ENCODE measurements at places on chromosomes 5 and 9.

GRCh38 chr5:78671609-78672008 is 23.0 kb upstream of the LHFPL2 start:
- H3K4me1 ChIP-seq: no peaks in the 10 kb centered on the region
- H3K27me3 ChIP-seq: peaks cover 6% of the 10 kb centered on the region
- no peak overlapping the region for H3K4me3 ChIP-seq
- no peaks in the 10 kb centered on the region for H3K36me3 ChIP-seq
- no peak for DNase-seq

DNA sequence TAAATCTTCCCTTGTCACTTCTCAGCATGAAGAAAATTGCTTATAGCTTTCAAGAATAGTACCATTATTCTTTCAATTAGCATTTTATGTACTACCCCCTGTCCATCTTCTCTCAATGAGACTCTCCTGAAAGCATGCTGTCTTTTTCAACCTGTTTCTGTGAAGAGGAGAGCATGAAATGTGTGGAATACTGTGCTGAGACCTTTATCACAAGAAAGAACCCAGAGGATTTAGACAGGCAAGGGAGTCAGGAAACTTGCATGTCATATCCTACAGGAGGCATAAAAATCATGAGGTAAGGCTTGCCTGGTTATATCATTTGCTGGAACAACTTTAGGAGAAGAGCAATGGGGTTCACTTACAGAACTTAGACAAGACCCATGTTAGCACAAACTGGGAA is 56.7 kb upstream of the LPAR1 start:
- H3K4me3 ChIP-seq: no peak overlapping the region
- H3K27me3 ChIP-seq: peaks cover 3% of the 10 kb centered on the region
- no peaks in the 10 kb centered on the region for H3K36me3 ChIP-seq
- no peak overlapping the region for H3K27ac ChIP-seq

DNA sequence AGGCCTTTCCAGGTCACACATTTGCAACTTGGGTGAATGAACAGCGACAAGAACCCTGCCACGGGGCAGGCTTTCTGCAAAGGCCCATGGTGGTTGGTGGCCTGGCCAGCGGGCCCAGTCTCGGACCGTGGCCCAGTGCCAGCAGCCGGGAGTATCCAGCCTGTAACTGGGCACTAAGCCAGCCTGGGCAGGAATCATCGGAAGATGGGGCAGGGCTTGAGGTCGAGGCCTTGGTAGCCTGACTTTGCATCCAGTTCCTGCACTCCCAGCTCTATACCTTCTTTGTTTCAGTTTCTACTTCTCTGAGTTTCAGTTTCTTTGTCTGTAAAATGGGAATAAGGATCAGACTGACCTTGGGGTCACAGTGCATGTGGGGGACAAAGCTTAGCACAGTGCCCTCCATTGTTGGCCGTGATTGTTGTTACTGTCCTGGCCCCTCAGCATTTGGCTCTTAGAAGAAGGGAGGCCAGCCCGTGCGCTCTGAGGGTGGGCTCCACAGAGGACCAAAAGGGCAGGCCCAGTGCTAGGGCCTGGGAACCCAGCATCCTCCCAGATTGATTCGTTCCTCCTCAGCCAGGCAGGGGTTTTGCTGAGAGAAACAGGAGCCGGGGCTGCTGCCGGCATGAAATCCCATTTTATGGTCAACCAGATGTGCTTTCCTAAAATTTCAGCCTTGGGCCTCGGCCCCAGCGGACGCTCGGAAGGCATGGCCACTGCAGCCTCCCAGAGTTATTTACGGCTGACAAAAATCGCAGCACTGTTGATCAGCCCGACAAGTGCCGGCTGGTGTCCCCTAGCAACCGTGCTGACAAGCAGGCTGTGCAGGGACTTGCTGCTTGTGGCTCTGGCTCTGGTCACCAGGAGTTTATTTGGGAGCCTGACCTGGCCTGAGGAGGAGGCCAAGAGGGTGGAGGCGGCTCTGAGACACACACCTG is 43.6 kb downstream of the JADE2 start:
- H3K4me1 ChIP-seq: peaks cover 24% of the 10 kb centered on the region
- peaks cover 36% of the 10 kb centered on the region for H3K36me3 ChIP-seq
- DNase-seq: no peak
- H3K27ac ChIP-seq: peak overlapping the region; percentile 75

DNA sequence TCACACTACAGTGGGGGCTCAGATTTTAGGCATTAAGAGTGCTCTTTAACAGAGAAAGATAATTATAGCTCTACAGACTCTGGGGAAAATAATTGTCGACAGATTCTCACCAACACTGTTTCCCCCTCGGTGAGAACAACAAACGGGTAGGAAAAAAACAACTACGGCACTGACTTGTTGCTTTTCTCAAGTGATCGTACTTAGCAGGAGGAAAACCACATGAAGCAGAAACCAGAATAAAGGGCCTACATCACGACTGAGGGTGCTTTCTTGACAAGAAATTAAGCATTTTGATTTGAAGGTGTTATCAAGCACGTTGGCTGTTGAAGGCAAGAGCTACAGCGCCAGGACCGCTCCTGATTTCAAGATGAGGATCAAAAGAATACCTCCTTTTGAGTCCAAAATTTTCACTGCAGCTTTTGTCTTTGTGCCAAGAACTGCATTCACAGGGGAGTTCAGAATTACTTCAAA is 27.2 kb upstream of the CER1 start:
- DNase-seq: no peak
- no peak overlapping the region for H3K27ac ChIP-seq
- H3K4me3 ChIP-seq: no peak overlapping the region

DNA sequence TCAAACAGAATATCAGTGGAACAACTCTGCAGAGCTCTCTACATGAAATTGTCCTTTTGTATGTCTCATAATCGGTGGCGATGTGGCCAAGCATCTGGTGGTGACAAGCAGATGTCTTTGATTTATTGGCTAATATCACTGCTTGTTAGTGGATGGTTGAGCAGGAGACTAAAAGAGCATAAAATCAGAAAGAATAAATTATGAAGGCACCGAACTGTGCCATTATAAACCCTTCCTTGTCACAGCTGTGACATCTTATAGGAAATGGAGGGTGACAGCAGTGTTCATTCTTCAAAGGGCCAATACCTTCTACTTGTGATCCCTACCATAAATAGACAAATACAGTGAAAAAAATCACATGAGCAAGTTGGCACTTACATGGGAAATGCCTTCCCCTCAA is 1404.3 kb downstream of the MAT2B start:
- no peaks in the 10 kb centered on the region for H3K27me3 ChIP-seq
- no peaks in the 10 kb centered on the region for H3K4me1 ChIP-seq
- DNase-seq: no peak
- H3K36me3 ChIP-seq: no peaks in the 10 kb centered on the region
- H3K27ac ChIP-seq: no peak overlapping the region
- H3K4me3 ChIP-seq: no peak overlapping the region

DNA sequence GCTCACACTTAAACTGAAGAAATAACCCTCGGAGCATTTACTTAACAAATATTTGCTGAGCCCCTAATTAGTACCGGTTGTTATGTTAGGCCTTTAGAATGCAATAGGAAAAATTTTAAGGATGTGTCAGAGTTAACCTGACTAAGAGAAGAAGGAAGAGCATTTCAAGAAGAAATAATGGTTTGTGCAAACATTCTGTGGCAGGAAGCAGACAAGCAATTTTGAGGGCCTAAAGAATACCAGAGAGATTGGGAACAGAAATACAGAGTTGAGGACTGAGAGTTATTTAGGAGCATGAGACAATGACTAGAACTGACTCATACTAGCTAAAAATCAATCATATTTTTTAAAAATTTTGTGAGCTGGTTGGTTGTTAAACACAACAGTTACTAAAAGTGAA is 218.8 kb downstream of the PRR16 start:
- no peaks in the 10 kb centered on the region for H3K27me3 ChIP-seq
- no peaks in the 10 kb centered on the region for H3K36me3 ChIP-seq
- no peak overlapping the region for H3K4me3 ChIP-seq
- no peaks in the 10 kb centered on the region for H3K4me1 ChIP-seq

DNA sequence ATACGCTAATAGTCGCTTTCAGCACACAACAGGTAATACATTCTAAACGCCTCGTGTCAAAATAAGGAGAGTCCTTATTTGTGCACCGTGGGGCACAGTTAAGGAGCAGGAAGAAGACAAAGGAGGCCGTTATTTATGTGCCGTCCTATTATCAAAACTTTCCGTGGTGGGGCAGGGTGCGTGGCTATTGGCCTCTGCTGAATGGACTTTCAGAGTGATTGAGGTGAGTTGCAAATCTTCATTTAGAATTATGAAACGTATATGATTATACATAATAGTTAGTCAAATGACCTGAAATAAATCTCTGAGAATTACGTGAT is 833 bp downstream of the C5orf24 start:
- peak overlapping the region; percentile 97 for H3K27ac ChIP-seq
- H3K4me1 ChIP-seq: peaks cover 31% of the 10 kb centered on the region
- peaks cover 20% of the 10 kb centered on the region for H3K36me3 ChIP-seq

- no peak overlapping the region for H3K4me3 ChIP-seq
- H3K36me3 ChIP-seq: no peaks in the 10 kb centered on the region
- H3K4me1 ChIP-seq: no peaks in the 10 kb centered on the region
- H3K27ac ChIP-seq: no peak overlapping the region
- H3K27me3 ChIP-seq: peaks cover 3% of the 10 kb centered on the region
These were observed 2.5 kb upstream of the SPINK7 start for GRCh38 chr5:148309746-148310145.

DNA sequence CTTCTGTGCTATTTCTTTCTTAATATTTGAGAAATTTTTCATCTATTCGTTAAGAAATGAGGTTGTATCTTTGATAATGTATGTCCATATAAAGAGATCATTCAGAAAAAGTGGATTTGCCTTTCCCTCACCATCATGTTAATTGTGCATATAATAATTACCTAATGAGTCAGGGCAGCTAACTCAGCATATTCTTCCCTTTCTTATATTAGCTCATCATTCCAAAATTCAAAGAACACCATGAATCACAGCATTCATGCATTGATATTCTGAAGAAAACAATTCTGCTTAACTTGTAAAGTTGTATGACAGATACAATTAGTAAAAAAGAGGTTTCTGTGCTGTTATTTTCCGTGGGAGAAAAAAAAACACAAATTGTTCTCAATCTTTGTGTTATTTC is 630.6 kb downstream of the TLE1 start:
- no peak overlapping the region for H3K27ac ChIP-seq
- H3K4me1 ChIP-seq: no peaks in the 10 kb centered on the region
- H3K27me3 ChIP-seq: no peaks in the 10 kb centered on the region
- H3K4me3 ChIP-seq: no peak overlapping the region
- no peaks in the 10 kb centered on the region for H3K36me3 ChIP-seq

- H3K4me1 ChIP-seq: peaks cover 49% of the 10 kb centered on the region
- no peak overlapping the region for H3K4me3 ChIP-seq
- H3K27ac ChIP-seq: peak overlapping the region; percentile 14
- DNase-seq: peak; percentile 20
- peaks cover 12% of the 10 kb centered on the region for H3K36me3 ChIP-seq
- H3K27me3 ChIP-seq: no peaks in the 10 kb centered on the region
These were observed 46.3 kb downstream of the PAM start for GRCh38 chr5:102801371-102801770.

DNA sequence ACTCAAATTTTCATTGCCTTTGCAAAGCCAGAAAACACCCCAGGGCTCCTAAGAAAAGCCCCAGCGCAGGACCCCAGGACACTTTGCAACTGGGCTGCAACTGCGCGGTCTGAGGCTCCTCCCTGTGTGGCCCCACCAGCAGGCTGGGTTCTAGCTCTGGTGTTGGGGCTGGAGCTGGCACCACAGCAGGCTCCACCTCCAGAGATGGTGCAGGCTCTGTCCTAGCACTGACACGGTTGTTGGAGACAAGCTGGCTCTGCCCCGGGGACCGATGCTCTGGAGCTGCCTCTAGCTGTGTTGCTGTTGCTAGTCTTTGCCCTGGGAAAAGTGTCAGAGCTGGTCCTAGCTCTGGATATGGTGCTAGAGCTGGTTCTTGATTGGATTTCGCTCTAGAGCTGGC is 13.6 kb downstream of the LCN10 start:
- peak overlapping the region; percentile 52 for H3K27ac ChIP-seq
- DNase-seq: no peak
- peaks cover 4% of the 10 kb centered on the region for H3K27me3 ChIP-seq
- H3K4me1 ChIP-seq: peaks cover 27% of the 10 kb centered on the region
- H3K4me3 ChIP-seq: peak overlapping the region; percentile 65

GRCh38 chr9:89135591-89136166 is 42.9 kb downstream of the SHC3 start:
- no peak for DNase-seq
- no peak overlapping the region for H3K4me3 ChIP-seq
- H3K27ac ChIP-seq: no peak overlapping the region
- H3K36me3 ChIP-seq: no peaks in the 10 kb centered on the region

- no peaks in the 10 kb centered on the region for H3K27me3 ChIP-seq
- no peak for DNase-seq
- no peak overlapping the region for H3K4me3 ChIP-seq
- no peaks in the 10 kb centered on the region for H3K36me3 ChIP-seq
These were observed 109.4 kb downstream of the ASTN2 start for GRCh38 chr9:117305454-117305853.

- H3K27me3 ChIP-seq: peaks cover 27% of the 10 kb centered on the region
- H3K27ac ChIP-seq: no peak overlapping the region
- no peaks in the 10 kb centered on the region for H3K4me1 ChIP-seq
- no peak for DNase-seq
- no peak overlapping the region for H3K4me3 ChIP-seq
- no peaks in the 10 kb centered on the region for H3K36me3 ChIP-seq
These were observed 179.0 kb downstream of the YTHDC2 start for GRCh38 chr5:113692466-113692865.

DNA sequence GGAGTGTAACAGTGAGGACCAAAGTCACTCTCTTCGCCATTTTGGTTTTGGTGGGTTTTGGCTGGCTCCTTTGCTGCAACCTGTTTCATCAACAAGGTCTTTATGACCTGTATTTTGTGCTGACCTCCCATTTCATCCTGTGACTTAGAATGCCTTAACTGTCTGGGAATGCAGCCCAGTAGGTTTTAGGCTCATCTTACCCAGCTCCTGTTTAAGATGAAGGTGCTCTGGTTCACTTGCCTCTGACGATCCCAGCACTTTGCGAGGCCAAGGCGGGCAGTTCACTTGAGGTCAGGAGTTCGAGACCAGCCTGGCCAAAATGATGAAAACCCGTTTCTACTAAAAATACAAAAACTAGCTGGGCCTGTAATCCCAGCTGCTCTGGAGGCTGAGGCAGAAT is 1.8 kb upstream of the CKS2 start:
- H3K27me3 ChIP-seq: peaks cover 2% of the 10 kb centered on the region
- peak overlapping the region; percentile 54 for H3K27ac ChIP-seq
- DNase-seq: no peak
- peak overlapping the region; percentile 92 for H3K4me3 ChIP-seq
- H3K36me3 ChIP-seq: peaks cover 19% of the 10 kb centered on the region
- H3K4me1 ChIP-seq: peaks cover 19% of the 10 kb centered on the region

- H3K27ac ChIP-seq: no peak overlapping the region
- no peak for DNase-seq
- no peak overlapping the region for H3K4me3 ChIP-seq
- H3K4me1 ChIP-seq: no peaks in the 10 kb centered on the region
- H3K27me3 ChIP-seq: no peaks in the 10 kb centered on the region
- peaks cover 1% of the 10 kb centered on the region for H3K36me3 ChIP-seq
These were observed 84.0 kb downstream of the ZSWIM6 start for GRCh38 chr5:61416010-61416409.

Data from activated T-helper 1 cell treated with anti-CD3 and anti-CD28 coated beads, Interleukin-12 subunit alpha, Interleukin-12 subunit beta, Interleukin-2, Interleukin-4 antibody, amounts not matched to agents 30 ng/mL and 10 ng/mL and 1 ng/mL, durations not matched to agents 14 hours and 24 hours and 36 hours (primary cell).